Stimulated activated CD8-positive, alpha-beta memory T cell treated with anti-CD3 and anti-CD28 coated beads, Interleukin-4, amount 100 ng/mL, for 1 hour (primary cell): ENCODE measurements at places on chromosomes 5 and 9.

GRCh38 chr5:58235299-58235698, 224.6 kb downstream of the PLK2 start:
- no peak for DNase-seq

GRCh38 chr9:102309379-102309778, 570.9 kb upstream of the GRIN3A start:
- no peak for DNase-seq

DNA sequence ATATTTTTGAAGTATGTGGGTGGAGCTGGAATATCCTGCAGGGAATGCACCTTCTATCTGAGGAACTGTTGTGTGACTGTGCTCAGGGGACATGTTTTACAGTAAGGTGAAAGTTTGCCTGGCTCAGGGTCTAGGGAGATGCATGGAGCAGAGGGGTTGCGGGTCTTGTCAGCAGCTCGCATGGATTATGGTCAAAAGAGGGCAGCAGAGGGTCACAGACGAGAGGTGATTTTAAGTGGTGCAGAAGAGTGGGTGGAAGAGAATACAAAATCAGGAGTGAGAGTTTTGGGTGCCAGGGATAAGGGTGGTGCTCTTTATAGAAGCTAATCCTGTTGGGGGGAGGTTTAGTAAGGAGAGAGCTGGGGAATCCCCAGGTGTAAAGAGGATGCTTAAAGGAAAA, 53.5 kb upstream of the GRIN3A start:
- no peak for DNase-seq

DNA sequence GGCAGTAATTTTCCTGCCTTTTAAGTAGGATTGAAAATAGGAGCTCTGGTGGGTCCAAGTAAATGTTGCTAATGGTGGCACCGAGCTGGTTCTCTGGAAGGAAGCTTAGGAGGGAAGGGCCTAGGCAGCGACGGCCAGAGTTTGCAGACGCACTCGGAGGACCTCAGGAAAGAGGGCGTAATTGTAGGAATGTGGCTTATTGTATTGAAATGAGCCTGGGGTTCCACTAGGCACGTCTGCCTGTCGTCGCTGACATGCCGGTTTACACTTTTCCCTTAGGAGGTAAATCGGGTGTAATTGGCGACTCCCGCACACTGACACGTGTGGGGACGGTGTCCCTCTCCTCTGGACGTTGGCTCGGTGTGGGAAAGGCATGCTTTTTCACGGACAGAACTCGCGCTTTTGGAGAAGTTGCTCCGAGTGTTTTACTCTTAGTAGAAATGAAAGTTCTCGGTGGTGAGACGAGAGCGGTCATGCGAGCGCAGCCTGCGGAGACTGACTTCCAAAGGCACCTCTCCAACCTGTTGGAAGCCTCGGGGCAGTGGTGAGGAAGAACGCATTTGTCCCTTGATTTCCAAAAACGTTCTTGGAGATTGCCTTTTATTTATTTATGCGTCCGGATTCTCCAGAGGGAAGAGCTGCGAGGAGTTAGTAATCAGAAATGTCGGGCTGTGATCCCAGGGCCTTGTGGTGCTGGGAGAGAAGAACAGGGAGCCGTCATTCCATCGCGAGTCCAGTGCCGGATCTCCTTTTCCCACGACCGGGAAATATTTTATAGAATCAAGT, 1.3 kb downstream of the NR4A3 start:
- no peak for DNase-seq

DNA sequence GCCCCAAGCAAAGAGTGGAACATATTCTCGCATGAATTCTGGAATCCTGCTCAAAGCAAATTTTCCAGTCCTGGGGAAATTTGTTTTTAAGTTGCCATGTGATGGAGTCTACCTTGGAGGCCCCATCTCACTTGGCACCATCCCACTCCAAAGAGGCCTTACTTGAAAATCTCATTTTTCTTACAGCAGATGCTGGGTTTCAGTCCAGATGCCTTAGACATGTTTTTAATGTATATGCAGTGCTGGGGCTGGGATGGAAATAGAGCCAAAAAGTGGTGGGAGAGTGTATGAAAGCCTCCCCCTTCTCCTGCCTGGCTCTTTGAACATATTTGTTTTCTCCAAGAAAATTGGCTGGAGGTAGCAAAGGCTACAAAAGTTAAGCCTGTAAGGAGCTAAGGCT, 493.7 kb downstream of the ENC1 start:
- no peak for DNase-seq

DNA sequence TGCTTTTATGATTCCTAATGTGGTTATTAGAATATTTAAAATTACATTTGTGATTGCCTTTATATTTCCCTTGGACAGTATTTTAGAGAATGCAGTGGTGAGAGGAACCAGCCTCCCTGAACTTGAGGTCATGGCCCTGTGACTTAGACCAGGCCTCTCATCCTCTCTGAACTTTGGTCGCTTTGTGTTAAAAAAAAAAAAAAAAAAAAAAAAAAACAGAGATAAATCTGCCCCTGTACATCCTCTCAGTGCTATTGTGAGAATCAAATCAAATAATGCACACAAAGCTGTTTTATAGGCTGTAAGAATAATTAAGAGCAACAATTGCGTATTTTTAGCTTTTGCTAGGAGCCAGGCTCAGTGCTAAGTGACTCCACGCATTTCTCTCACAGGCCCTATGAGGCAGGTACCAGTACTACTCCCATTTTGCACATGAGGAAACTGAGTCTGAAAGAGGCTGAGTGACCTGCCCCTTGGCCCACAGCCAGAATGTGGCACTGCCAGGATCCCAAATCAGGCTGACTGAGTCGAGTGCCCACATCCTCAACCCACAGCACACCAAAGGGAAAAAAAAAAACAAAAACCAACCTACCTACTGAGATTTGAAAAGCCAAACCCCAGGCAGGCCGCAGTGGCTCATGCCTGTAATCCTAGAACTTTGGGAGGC, 110.3 kb upstream of the LARP1 start:
- no peak for DNase-seq

DNA sequence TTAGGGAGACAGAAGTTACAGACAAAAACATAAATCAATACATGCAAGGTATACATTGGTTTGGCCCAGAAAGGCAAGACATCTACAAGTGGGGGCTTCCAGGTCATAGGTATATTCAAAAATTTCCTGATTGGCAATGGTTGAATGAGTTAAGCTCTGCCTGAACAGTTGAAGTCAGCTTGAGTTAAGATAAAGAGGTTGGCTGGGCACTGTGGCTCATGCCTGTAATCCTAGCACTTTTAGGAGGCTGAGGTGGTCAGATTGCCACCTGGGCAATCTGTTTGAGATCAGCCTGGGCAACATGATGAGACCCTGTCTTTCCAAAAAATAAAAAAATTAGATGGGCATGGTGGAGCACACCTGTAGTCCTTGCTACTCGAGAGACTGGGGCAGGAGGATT, 16.3 kb downstream of the TMC1 start:
- DNase-seq, result no peak

DNA sequence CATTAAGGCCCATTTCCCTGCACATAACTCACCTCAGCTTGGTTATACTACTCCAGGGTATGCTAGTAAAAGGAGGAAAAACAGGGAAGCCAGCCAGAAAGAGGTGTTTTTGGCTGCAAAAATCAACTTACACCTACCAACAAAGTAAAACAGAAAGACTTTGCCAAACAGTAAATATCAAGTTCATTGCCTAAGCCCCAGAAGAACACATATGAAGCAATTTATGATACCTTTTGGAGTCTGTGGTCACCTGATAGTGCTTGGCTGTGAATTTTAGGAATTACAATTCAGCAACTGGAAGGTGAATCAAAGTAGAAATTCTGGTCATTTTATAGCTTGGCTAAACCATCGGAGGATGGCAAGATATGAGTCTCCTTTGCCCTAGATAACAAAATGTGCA, 463.7 kb upstream of the CLINT1 start:
- no peak for DNase-seq

- DNase-seq, result no peak
Observed at GRCh38 chr5:17425385-17426070, 72.5 kb upstream of the TAF11L2 start.

DNA sequence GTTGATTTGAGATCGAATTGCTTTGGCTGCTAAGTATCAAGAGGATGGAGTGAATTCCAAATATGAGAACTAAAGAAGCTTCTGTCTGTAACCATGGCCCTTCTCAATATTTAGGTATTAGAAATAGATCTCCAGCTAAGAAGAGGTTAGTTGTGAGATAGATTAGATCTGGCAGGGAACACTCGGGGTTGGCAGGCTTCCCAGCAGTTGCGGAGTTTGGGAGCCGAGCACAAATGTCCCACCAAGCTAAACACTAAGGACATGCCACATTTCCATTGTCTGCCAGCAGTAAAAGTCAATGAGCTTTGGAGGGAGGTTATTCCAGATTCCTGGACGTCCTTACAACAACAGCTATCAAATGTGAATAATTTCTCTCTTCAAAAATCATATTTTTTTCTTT, 85.8 kb downstream of the TAF11L14 start:
- no peak for DNase-seq

DNA sequence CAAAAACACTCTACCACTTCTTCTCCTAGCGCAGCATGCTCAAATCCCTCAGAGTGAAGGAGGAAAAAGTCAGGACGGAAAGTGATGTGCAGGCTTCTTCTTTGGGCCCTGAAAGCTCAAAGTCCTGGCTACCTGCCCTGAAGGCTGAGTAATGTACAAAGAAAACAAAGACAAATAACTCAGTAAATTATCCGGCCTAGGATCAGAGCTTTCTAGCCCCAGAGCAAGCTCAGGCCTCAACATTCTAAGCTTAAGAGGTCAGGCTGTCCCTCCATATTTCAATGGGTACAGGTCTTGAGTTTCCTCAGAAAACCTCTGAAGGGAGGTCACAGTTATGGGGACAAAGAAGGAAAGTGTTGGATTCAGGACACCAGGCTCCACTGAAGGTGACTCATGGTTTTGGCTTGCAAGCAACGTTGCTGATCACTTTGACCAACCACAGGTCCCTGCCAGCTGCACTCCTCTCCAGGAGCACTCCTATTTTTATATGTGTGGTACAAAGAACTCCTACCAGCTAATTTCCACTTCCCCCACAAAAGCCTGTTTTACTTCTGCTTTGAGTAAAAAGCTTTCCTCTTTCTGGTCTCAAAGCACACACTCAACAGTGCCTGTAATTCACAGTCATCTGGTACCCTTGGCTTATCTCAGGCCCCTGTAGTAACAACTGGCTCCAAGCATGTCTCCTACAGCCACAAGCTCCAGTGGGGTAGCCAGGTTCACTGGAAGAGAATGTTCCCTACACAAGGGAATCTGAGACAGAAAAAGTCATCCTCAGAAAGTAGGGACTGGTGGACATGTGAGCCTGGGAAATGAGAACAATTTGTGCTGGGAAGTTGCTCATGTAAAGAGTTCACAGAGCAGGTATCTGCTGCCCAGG, 115.7 kb downstream of the UGCG start:
- no peak for DNase-seq

- DNase-seq, result no peak
Observed at GRCh38 chr5:53766673-53767072, 206.2 kb downstream of the NDUFS4 start.

DNA sequence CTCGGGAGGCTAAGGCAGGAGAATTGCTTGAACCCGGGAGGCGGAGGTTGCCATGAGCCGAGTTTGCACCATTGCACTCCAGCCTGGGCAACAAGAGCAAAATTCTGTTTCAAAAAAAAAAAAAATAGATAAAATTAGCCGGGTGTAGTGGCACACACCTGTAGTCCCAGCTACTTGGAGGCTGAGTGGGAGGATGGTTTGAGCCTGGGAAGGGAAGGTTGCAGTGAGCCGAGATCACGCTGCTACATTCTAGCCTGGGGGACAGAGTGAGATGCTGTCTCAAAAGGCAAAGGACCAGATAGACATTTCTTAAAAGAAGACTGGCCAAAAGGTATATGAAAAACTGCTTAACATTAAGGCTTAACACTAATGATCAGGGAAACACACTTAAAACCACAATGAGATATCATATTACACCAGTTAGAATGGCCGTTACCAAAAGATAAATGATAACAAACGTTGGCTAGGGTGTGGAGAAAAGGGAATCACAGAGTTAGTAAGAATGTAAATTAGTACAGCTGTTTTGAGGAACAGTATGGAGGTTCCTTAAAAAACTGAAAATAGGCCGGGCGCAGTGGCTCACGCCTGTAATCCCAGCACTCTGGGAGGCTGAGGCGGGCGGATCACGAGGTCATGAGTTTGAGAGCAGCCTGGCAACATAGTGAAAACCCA, 10.1 kb upstream of the MARVELD2 start:
- DNase-seq, result no peak

GRCh38 chr5:72093824-72094223, 13.5 kb upstream of the MAP1B start:
- DNase-seq, result no peak

GRCh38 chr5:132496631-132497487, 6.3 kb upstream of the IRF1 start:
- DNase-seq, result no peak

DNA sequence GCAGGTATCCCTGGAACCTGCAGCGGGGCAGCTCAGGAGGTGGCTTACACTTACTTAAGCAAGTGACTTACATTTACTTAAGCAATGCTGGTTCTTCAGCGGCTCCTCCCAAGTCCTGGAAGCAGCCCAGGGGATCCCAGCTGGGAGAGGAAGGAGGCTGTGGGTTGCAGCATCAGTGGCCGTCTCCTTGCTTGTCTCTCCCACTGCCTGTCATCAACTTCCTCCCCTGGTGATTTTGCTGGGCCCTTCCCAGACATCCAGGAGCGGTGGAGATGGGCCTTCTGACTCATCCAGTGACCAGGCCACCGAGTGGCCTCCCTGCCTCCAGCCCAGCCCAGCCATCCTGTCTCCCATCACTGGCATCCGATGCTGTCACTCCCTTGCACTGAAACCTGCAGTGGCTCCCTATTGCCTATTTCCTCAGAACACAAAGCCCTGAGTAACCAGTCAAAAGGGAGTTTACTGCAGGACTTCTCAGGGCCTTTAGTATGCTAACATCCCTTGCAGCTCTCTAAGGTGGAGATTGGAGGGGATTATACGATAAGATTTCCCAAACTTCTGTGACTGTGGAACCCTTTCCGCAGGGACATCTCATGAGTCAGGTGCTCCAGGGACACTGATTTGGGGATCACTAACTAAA, 155.9 kb upstream of the PHYKPL start:
- DNase-seq, result no peak

- DNase-seq, result no peak
Observed at GRCh38 chr9:37141015-37141414, 20.6 kb downstream of the ZCCHC7 start.

- DNase-seq, result no peak
Observed at GRCh38 chr5:99544356-99544755, 615.5 kb upstream of the CHD1 start.

- no peak for DNase-seq
Observed at GRCh38 chr5:10499776-10500175, 58.1 kb downstream of the ROPN1L start.

GRCh38 chr5:127647361-127647958, 1.4 kb upstream of the CTXN3 start:
- no peak for DNase-seq

- peak; percentile 10 for DNase-seq
Observed at GRCh38 chr9:89999534-90000370, 394.9 kb downstream of the GADD45G start.

GRCh38 chr5:157516626-157517325, 56.8 kb downstream of the NIPAL4 start:
- no peak for DNase-seq

- DNase-seq, result no peak
Observed at GRCh38 chr9:136840877-136841645, 1.2 kb upstream of the AJM1 start.
